ENCODE measurements at places on chromosomes 13 and 19.

GRCh38 chr13:96460609-96461008 lies 370.7 kb downstream of the HS6ST3 start:
- DNase-seq, result no peak

DNA sequence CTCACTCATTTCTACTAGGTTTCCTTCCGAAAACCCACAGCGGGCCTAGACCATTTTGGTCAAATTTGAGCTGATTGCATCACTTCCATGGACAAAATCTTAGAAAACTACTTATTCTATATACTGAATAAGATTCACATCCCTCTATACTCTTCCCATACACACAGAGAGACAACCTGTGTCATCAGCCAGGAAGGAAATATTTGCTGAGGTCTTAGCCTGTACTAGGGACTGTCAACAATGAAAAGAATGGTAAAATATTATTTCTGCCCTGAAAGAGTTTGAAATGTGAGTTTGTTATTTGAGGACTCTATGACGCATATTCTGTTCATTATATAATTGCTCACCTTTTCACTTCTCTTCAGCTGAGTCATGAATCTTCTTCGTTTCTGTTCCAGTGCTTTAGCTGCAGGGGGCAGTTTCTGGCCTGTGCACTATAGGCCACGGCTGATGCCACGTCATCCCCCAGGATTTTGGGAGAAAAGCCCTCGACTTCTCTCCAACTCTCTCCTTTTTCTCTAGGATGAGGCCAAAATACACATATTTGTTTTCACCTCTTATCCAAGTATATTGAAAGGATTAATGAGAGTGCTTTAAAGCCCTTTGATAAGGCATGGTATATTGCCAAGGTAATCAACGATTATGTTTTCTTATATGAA lies 47.7 kb downstream of the GSX1 start:
- DNase-seq, result no peak

- DNase-seq, result no peak
Observed at GRCh38 chr13:112558696-112559418, 29.1 kb downstream of the TUBGCP3 start.

GRCh38 chr19:2540646-2541454 lies 64.9 kb downstream of the GADD45B start:
- DNase-seq, result no peak

DNA sequence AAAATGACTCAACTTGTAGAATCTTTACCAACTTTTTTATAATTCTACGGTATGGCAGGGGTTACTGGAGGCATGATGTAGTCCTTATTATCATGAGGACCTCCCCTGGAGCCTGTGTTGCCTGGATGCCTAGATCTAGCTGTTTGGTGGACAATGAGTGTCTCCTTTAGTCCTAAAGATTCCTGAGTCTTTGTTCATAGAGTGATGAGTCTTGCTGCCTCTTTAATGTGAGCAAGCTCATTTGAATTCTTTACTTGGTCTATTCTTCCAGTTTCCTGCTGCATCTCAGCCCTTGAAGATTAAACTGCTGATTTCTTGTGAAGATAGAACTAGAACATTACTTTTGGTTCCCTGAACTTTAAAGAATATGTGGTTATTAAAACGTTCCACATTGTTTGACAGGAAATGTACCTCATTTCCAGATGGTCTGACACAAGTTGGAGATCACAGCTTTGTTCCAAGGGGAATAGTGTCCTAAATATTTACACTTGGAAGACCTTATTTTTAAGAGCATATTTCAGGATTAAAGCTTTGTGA lies 51.9 kb downstream of the SLAIN1 start:
- no peak for DNase-seq

DNA sequence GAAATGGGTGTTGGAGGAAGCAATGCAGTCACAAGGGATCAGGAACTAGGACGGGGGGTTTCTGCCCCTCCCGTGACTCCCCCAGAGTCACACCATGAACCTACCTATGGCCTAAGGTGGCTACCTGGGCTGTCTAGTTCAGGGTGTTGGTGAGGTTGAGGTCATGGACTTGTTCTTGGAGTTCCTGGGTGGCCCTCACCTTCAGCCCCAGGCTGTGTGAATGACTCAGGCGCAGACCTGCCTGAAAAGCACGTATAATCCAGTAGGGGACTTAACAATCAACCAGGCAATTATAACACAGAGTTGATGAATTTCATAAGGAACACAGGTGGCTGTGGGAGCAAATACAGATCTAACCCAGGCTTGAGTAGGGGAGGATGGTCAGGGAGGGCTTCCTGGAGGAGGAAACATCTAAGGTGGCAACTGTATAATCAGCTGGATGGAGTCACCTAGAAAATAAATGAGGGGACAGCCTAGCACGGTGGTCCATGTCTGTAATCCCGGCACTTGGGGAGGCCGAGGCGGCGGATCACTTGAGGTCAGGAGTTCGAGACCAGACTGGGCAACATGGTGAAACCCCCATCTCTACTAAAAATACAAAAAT lies 25.6 kb upstream of the ADGRE1 start:
- DNase-seq, result no peak

DNA sequence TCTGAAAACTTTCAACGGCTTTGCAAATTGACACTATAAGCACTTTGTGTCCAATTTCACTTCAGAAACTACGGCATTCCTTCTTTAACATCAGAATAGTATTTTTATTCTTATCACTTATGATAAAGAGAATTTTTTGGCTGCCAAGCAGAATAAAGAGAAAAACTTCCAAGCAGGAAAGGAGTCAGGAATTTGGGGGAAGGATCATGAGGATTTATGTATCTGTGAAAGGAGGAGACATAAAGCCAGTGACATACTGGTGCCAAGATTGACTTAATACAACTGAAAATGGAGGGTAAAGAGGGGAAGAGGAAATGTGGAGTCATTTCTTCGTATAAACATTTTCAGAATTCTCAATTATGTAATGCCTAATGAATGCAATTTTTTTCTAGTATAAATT lies 94.7 kb downstream of the RBM26 start:
- no peak for DNase-seq

GRCh38 chr19:54448040-54448773 lies 792 bp upstream of the LENG8 start:
- DNase-seq, result no peak

Data from central memory CD4-positive, alpha-beta T cell (primary cell).